T-helper 17 cell (primary cell): ENCODE measurements at places on chromosomes 11 and 22.

DNA sequence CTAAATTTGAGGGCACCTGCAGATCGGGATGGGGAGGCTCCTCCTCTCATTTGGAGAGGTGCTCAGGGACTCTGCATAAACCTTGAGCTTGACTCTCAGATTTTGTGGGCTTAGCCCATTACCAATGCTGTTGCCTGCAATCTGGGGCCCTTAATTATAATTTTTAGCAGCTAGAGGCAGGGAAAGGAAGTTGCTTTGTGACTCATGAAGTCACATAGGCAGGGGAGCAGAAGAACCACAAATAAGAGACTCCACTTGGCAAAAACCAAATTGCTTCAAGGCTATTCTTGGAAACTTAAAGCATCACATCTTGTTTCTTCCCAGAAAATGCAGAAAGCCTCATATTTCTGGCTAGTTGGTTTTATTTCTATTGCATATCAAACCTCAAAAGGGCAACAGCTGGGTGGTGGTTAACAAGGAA is 46.9 kb downstream of the MICAL2 start:
- DNase-seq = no peak

DNA sequence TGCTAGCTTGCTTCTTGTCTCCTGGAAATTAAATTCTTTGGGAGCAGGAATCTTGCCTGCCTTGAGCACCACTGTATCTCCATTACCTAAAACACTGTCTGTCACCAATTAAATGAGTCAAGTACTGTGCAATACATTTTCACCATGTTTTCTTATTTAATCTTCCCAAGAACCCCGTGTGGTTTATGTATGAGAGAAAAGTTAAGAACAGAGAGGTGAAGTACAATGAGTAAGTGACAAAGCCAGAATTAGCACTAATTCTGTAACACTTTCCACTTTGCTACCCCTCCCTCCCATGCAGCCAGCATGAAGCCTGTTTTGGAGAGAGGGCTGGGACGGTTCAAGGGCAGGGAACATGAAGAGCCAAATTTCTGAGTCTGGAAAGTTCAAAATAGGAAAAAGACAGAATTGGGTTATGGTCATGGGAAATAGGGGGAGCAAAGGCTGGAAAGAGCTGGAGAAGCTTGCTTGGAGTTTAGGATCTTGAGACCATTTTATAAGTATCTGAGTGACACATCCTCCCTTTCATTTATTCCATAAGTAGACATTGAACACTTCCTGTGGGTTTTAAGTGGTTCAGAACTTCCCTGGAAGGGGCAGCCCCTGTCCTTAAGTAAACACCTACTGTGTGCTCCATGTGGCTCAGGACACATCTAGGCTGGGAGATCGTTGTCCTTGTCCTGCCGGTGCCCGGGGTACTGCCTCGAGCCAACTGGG is 60.5 kb upstream of the CHST1 start:
- DNase-seq = no peak

DNA sequence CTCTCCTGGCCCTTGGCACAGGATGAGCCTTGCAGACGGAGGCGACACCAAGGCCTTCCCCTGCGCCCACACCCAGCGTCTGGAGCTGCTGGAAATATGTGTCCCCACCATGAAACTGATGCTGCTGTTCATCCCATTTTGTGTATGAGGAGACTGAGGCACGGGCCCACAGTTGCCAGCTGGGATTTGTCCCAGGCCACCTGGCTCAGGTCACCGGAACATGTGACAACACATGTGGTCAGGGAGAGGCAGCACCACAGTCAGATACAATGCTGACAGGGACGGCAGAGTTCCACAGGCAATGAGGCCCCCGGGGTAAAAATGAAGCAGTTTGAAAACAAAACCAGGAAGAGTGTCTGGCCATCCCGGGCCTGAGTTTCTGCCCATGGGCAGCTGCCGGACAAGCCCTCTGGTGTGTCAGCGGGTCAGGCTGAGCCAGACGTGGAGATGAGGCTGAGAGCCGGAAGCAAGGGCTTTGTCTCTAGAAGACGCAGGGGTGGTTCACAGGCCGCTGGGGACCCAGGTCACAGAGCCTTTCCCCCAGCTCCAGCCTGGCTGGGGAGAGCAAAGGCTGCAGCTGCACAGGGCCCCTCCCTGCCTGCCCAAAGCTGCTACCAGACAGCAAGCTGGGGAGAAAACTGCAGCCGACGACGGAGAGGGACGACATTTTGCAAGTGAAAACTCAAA is 80.7 kb downstream of the CDKN1C start:
- DNase-seq = peak; percentile 1

DNA sequence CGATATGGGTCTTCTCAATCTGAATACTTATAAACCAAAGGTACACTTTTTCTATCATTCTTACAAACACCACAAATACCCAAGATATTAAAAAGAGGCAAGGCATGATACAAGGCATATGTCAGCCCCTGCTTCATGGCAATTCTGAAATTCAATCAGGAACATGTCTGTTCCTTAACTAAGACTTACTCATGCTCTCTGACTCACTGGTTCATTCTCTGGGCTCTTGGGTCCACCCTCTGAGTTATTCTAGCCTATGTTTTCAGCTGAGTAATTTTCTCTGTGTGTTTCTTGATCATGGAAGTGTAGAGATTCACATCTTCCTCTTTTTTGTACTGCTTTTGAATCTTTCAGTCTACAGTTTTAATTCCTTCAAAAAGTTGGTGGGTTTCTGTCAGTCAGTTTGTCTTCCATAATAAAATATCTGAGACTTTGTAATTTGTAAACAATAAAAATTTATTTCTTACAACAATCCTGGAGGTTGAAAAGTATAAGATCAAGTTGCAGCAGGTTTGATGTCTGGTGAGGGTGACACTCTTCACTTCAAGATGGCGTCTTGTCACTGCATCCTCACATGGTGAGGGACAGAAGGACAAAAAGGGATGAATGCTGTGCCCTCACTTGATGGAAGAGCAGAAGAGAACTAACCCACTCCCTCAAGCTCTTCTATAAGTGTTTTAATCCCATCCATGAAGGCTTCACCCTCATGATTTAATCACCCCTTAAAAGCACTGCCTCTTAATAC is 211.7 kb downstream of the FAM76B start:
- no peak for DNase-seq

- DNase-seq = no peak
Observed at GRCh38 chr22:47850644-47851151, 1088.2 kb downstream of the TBC1D22A start.

DNA sequence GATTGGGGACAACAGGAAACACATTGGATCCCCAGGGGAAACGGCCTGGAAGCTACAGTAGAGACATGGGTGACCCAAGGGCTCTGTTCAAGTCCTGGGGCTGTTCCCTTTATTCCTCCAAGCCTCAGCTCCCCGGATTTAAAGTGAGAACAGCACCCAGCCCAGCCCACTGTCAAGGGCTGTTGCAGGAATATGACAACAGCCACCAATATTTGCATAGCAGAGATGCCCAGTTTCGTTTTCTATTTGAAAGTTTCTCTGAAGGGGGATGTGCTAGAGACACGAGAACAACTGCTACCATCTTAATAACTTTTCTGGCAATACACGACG is 81.1 kb upstream of the WNT7B start:
- no peak for DNase-seq

DNA sequence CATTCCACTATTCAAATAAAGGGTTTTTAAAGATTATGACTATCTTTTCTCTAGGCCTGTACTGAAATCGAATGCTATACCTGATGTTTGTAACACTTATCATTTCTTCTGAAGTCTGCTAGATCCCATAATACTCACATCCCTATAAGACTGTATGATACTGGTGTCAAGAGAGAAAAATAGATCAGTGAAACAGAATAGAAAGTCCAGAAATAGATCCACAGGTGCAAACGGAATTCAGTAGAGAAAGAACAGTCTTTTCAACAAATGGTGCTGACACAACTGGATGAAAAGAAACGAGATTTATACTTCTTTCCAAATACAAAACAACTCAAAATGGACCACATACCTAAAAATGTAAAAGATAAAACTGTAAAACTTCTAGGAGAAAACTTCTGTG is 143.2 kb downstream of the APOL5 start:
- no peak for DNase-seq

DNA sequence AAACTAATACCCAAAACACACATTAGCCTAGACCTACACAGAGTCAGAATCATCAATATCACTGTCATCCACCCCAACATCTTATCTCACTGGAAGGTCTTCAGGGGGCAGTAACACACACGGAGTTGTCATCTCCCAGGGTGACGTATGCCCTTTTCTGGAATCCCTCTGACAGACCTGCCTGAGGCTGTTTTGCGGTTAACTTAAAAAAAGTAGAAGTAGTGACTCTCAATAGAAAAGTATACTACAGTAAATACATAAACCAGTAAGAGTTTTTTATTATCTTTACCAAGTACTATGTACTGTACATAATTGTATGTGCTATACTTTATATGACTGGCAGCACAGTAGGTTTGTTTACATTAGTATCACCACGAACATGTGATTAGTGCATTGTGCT is 80.5 kb downstream of the PGR start:
- no peak for DNase-seq

DNA sequence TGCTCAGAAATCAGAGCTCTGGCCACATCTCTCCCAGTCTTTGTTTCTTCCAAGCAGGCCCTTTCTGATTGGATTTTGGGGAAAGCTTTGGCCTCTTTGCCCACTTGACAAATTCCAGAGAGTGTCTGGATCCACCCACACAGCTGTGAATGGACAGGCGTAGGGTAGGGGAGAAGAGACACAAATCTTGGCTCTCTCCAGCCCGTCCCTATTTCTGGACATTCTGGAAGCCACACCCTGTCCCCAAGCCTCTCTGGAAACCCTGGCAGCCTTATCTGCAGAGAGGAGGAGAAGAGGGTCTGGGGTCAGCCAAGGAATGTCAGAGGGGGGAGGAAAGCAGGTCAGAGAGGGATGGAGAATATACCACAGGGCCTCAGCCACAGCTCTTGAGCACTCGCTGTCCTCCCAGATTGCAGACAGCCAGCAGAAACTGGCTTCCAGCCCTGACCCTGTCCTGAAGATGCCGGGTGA is 59.5 kb upstream of the WNT11 start:
- DNase-seq = no peak

- peak; percentile 28 for DNase-seq
Observed at GRCh38 chr11:12893787-12894672, 115.1 kb upstream of the RASSF10 start.

DNA sequence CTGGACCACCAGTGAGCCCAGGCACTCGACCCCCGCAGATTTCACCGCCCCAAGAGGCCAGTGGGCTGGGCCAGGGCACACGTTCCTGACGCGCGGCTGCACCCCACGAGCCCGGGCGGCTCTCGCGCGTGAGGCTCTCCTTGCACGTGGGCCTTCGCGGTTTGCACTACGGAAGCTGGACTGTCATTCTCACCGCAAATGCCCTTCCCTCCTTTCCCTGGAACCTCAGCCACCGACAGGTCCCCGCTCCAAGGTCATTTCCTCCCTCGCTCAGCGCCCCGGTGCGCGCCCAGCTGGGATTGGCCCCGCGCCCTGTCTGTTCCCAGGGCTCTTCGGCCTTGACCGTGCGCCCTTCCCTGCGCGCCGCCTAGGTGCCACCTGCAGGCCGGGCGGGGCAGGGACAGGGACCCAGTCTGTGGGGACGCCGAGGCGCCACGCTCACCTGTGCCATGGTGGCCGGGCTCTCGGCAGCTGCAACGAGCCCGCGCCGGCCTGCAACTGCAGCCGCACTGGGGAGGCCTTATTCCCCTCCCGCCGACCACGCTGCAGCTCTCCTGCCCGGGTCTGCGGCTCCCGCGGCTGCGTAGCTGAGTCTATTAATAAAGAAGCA is 2.1 kb upstream of the CPT1A start:
- peak; percentile 60 for DNase-seq

- no peak for DNase-seq
Observed at GRCh38 chr11:131584785-131585592, 214.6 kb downstream of the NTM start.
